ENCODE measurements at places on chromosomes 7 and 10. TPM values are rescaled to one million over a fixed set of nuclear protein-coding genes. Genes with fewer than 3 reads are reported as not detected.

The LRRD1 gene
- under 0.01 TPM for total RNA-seq

The PRLHR gene
- not detected for total RNA-seq

The C10orf105 gene
- total RNA-seq: not detected

The CC2D2B gene
- total RNA-seq: 0.14 TPM

The PNLIPRP1 gene
- total RNA-seq: not detected

The ADARB2 gene
- not detected for total RNA-seq

The PDE6C gene
- not detected for total RNA-seq

The MGAM2 gene
- total RNA-seq: not detected

The SORBS1 gene
- total RNA-seq: 0.34 TPM
